ENCODE measurements at places on chromosomes 11 and 22. TPM values are rescaled to one million over a fixed set of nuclear protein-coding genes. Genes with fewer than 3 reads are reported as not detected.

The HDHD5 gene
- 27.1 TPM for total RNA-seq

The ABCG4 gene
- total RNA-seq, result 1.0 TPM

The C22orf42 gene
- not detected for total RNA-seq

The MYRF gene
- 0.83 TPM for total RNA-seq

The MYOD1 gene
- total RNA-seq, result not detected

The ALX4 gene
- total RNA-seq, result not detected

The IGSF9B gene
- 9.7 TPM for total RNA-seq

The EPS8L2 gene
- 259 TPM for total RNA-seq

The CSRP3 gene
- total RNA-seq, result not detected

The LRRC74B gene
- not detected for total RNA-seq

The TMA7B gene
- total RNA-seq, result not detected

The TRIM49 gene
- total RNA-seq, result not detected

DNA sequence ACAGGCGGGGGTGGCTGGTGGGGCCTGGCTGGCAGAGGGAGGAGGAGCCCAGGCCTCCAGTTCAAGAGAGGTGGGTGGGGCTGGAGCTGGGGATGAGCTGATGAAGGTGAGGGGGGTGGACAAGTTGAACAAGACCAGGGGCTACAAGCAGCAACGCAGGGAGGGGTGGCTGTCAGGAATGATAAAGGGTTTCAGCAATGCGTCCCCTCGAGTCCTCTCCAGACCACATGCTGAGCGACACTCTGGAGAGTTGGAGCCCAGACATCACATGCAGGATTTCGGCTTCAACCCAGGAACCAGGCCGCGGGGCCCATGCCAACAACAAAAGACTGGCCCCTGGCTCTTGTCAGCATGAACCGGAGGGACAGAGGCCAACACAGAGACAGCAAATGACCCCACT lies 480.3 kb downstream of the BRD1 start:
- no peak overlapping the region for H3K27ac ChIP-seq
- no peaks in the 10 kb centered on the region for H3K36me3 ChIP-seq
- no peak for DNase-seq
- no peaks in the 10 kb centered on the region for H3K4me1 ChIP-seq
- no peak overlapping the region for H3K4me3 ChIP-seq

DNA sequence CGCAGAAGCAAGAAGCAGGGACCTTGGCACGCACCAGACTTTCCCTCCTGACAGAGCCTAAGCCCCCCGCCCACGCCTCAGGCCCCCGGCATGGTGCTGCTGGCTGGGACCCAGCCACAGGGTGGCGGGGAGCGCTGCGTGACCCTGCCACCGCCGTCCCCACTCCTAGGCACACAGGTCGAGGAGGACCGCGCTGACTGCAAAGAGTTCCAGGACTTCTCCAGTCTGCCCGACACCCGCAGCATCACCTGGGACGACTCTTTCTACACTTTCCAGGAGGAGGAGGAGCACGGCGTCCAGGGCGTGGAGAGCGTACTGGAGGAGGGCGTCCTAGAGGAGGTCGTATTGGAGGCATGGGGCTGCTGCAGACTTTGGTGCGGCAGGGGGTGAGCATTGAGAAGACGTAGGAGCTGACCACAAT lies 103.7 kb downstream of the TRIM51G start:
- no peak overlapping the region for H3K4me3 ChIP-seq
- DNase-seq, result no peak
- no peaks in the 10 kb centered on the region for H3K27me3 ChIP-seq
- no peaks in the 10 kb centered on the region for H3K4me1 ChIP-seq
- no peaks in the 10 kb centered on the region for H3K36me3 ChIP-seq

- no peaks in the 10 kb centered on the region for H3K4me1 ChIP-seq
- DNase-seq, result no peak
- no peaks in the 10 kb centered on the region for H3K36me3 ChIP-seq
- H3K27me3 ChIP-seq, result no peaks in the 10 kb centered on the region
- H3K4me3 ChIP-seq, result no peak overlapping the region
These were observed 75.6 kb upstream of the LMO2 start for GRCh38 chr11:33967451-33967850.

GRCh38 chr11:73072935-73073481 lies 69.1 kb downstream of the FCHSD2 start:
- DNase-seq, result no peak
- H3K36me3 ChIP-seq, result no peaks in the 10 kb centered on the region
- H3K4me3 ChIP-seq, result no peak overlapping the region
- H3K27ac ChIP-seq, result peak overlapping the region; percentile 26
- H3K4me1 ChIP-seq, result peaks cover 17% of the 10 kb centered on the region

DNA sequence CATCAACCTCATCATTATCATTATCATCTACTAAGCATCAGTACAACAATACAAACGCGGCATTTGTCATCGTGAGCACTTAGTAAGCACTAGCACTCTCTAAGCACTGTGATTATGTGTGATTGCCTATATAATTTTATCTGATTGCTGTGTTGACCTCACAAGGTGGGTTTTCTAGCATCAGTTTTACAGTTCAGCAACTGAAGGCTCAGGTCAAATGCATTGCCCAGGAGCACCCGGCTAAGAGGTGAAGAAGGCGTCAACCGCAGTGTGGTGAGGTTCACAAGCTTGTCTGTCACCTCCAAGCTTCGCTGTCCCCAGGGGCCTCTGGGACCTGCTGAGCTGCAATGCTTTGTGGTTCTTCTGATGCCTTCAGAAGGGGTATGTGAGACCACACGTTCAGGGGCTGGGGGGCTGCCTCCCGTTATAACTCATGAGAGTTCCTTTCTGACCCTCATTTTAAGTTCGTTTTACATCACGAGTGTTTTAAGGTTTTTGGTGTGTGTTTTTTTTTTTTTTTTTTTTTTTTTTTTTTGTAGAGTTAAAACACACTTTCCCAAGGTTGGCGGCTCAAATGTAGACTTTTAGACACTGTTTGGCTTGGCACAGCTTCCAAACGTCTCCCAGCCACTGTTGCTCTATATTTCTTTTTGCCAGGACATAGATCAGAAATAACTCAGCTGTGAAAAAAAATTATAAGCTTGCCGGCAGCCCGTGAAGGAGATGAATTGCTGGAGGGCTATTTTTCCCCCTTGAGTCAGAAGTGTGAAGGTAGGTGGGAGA lies 33.8 kb upstream of the SCUBE1 start:
- no peak overlapping the region for H3K4me3 ChIP-seq
- H3K27me3 ChIP-seq, result no peaks in the 10 kb centered on the region
- peak; percentile 52 for DNase-seq
- peaks cover 19% of the 10 kb centered on the region for H3K4me1 ChIP-seq
- no peaks in the 10 kb centered on the region for H3K36me3 ChIP-seq

- H3K4me1 ChIP-seq, result peaks cover 5% of the 10 kb centered on the region
- H3K36me3 ChIP-seq, result no peaks in the 10 kb centered on the region
- no peaks in the 10 kb centered on the region for H3K27me3 ChIP-seq
- no peak for DNase-seq
- H3K27ac ChIP-seq, result no peak overlapping the region
These were observed 30.0 kb downstream of the MRGPRD start for GRCh38 chr11:68950762-68951161.

DNA sequence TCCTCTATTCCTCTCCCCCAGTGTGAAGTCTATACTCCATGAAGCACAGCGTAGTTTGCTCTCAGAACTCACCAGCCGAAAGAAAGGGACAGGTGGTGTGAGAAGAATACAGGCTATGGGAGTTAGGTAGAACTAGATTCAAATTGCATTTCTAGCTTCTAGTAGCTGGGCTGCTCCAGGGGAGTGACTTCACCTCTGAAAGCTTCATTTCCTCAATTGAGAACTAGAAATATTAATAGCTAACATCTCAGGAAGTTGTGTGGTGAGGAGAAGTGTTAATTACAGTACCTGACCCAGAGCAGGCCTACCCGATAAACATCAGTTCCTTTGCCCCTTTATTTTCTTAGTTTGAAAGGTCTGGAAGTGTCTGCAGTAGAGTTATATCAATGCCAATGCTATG lies 484.7 kb upstream of the TENM4 start:
- no peak for DNase-seq
- H3K36me3 ChIP-seq, result no peaks in the 10 kb centered on the region
- no peak overlapping the region for H3K27ac ChIP-seq
- H3K4me1 ChIP-seq, result no peaks in the 10 kb centered on the region
- no peaks in the 10 kb centered on the region for H3K27me3 ChIP-seq

- no peaks in the 10 kb centered on the region for H3K27me3 ChIP-seq
- H3K27ac ChIP-seq, result no peak overlapping the region
- no peaks in the 10 kb centered on the region for H3K36me3 ChIP-seq
- H3K4me3 ChIP-seq, result no peak overlapping the region
These were observed 15.5 kb upstream of the USP47 start for GRCh38 chr11:11826260-11826659.

- H3K27ac ChIP-seq, result no peak overlapping the region
- H3K27me3 ChIP-seq, result no peaks in the 10 kb centered on the region
- peaks cover 3% of the 10 kb centered on the region for H3K4me1 ChIP-seq
- H3K4me3 ChIP-seq, result no peak overlapping the region
- no peak for DNase-seq
These were observed 71.6 kb downstream of the ST3GAL4 start for GRCh38 chr11:126426820-126427749.

- H3K4me1 ChIP-seq, result no peaks in the 10 kb centered on the region
- H3K27ac ChIP-seq, result no peak overlapping the region
- H3K4me3 ChIP-seq, result no peak overlapping the region
- H3K27me3 ChIP-seq, result no peaks in the 10 kb centered on the region
- DNase-seq, result no peak
These were observed 300.9 kb downstream of the TENM4 start for GRCh38 chr11:79139900-79140299.

GRCh38 chr11:108858622-108859021 lies 193.8 kb downstream of the DDX10 start:
- no peak overlapping the region for H3K27ac ChIP-seq
- H3K36me3 ChIP-seq, result no peaks in the 10 kb centered on the region
- H3K4me1 ChIP-seq, result no peaks in the 10 kb centered on the region
- no peak overlapping the region for H3K4me3 ChIP-seq

DNA sequence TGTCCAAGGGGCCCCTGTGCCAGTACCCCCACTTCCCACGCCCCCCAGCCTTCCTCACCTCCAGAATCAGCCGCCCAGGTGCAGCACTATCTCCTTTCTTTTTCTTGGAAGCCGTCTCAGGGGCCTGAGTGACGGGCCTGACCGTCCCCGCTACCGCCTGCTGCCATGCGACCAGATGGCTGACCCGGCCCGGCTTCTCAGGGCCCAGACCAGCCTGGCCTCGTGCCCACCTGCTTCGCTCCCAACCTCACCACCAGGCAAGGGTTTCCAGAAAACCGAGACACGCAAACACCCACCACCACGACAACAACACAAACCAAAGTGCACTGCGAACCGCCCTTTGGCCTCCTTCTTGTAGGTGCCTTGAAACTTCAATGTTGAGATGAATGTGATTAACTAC lies 39.1 kb downstream of the MACROD1 start:
- H3K36me3 ChIP-seq, result no peaks in the 10 kb centered on the region
- DNase-seq, result no peak
- H3K27me3 ChIP-seq, result no peaks in the 10 kb centered on the region
- peaks cover 60% of the 10 kb centered on the region for H3K4me1 ChIP-seq
- H3K27ac ChIP-seq, result no peak overlapping the region

- DNase-seq, result no peak
- no peaks in the 10 kb centered on the region for H3K36me3 ChIP-seq
These were observed 34.2 kb upstream of the EHF start for GRCh38 chr11:34586488-34587281.

DNA sequence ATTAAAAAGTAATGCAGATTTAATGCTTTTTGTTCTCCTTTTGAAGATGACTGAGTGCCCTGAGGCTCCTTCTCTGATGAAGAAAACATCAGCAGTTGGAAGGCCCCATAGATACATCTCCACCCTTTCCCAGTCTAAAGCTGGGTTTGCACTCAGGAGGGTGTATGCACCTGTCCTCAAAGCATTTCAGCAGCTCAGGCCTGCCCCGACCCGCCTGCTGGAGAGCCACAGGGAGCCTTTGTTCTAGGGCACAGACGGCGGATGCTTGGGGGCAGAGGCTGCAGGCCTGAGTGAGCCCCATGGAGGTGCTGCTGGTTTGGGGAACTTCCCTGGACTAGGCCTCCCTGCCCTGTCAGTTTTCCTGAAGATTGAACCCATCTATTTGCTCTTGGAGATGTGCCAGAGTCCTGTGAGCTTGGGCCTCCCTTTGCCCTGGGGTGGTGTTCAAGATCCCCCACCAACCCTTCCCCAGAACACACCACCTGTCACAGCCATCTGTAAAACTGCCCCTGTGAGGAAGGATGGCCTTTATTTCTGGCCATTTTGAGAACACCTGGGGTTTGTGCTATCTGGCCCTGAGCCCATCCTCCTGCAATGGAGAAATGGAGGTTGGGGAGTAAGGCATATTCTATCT lies 160.0 kb downstream of the NAV2 start:
- DNase-seq, result no peak
- no peak overlapping the region for H3K27ac ChIP-seq
- H3K4me3 ChIP-seq, result no peak overlapping the region
- peaks cover 10% of the 10 kb centered on the region for H3K4me1 ChIP-seq

GRCh38 chr11:72100462-72100861 lies 2.6 kb downstream of the LAMTOR1 start:
- no peak overlapping the region for H3K4me3 ChIP-seq
- no peak overlapping the region for H3K27ac ChIP-seq
- H3K4me1 ChIP-seq, result peaks cover 34% of the 10 kb centered on the region
- DNase-seq, result no peak
- H3K36me3 ChIP-seq, result peaks cover 25% of the 10 kb centered on the region

DNA sequence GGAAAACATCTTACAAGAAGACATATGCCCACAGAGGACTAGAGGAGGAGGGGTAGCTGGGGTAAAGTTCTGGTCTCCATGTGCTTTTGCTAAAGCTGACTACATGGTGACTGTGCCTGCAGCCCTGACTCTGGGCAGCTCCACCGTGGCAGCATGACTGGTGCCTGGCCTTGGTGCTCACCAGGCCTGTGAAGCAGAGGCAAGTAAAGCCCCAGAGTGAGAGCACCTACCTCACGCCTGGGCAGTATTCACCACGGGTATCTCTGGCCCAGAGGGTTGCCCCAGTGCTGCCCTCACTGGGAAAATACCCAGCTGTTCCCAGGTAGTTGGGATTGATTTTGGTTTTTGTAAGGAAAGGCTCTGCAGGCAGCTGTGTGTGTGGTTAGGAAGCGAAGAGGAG lies 78.3 kb downstream of the CTTN start:
- no peaks in the 10 kb centered on the region for H3K4me1 ChIP-seq
- H3K27ac ChIP-seq, result no peak overlapping the region
- DNase-seq, result no peak
- H3K27me3 ChIP-seq, result no peaks in the 10 kb centered on the region

DNA sequence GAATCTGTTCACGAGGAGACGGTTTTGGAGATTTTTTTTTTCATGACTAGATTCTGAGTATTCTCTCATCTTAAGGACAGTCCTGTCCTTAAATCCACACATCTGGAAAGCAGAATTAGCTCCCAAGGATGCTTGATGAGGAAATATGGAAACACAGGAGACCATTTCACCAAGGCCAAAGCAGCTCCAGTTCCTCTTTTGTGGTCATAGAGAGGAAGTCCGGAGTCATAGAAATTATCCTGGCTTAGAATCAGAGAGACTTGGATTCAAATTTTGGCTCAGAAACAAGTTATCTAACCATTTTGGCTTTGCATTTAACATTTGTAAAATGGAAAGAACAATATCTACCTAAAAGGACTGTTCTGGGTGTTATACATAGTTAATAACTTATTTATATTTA lies 7.3 kb upstream of the TEAD1 start:
- H3K27ac ChIP-seq, result no peak overlapping the region
- H3K4me1 ChIP-seq, result no peaks in the 10 kb centered on the region
- no peak overlapping the region for H3K4me3 ChIP-seq
- H3K27me3 ChIP-seq, result peaks cover 3% of the 10 kb centered on the region
- DNase-seq, result no peak

- no peak overlapping the region for H3K4me3 ChIP-seq
- no peak for DNase-seq
- no peaks in the 10 kb centered on the region for H3K36me3 ChIP-seq
- H3K27me3 ChIP-seq, result no peaks in the 10 kb centered on the region
- no peak overlapping the region for H3K27ac ChIP-seq
- peaks cover 54% of the 10 kb centered on the region for H3K4me1 ChIP-seq
These were observed 34.2 kb downstream of the MICAL3 start for GRCh38 chr22:17990147-17990546.

Data from thyroid gland (tissue), 4 donors.